ENCODE measurements at places on chromosomes 2 and 18.

DNA sequence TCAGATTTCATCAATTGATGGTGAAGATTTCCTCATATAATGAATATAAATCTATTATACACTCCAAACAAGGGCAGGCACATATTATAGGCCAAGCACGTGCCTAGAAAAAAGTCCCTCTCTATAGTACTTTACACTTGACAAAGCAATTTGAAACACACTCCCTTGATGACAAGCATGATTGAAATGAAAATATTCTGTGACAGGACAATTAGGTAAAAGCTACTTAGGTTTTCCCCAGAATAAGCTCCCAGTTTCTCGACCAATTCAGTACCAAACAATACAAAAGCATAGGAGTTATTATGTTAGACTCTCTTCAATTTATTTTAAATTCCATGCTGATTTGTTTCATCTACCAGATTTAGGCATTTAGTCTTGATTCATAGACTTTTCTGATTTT is 47.7 kb downstream of the CCDC68 start:
- no peak for DNase-seq

GRCh38 chr18:75363446-75364225 is 63.9 kb downstream of the SMIM21 start:
- no peak for DNase-seq

DNA sequence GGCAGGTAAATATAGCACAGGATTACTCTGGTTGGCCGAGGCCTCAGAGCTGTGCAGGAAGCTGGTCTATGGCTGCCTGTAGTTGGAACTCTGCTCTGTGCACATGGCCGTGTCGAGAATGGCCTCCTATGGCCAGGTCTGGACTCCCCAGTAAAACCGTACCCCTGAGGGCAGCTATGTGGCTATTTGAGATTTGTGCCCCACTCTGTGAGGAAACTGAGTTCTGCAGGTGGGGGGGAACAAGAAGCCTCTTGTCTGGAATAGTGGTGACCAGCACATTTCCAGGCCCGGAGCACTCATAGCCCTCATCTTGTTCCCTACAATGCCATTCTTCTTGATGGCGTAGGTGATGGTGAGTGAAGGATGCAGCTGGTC is 15.0 kb upstream of the TEX51 start:
- no peak for DNase-seq

GRCh38 chr2:103401621-103402020 is 639.8 kb downstream of the TMEM182 start:
- DNase-seq: no peak

DNA sequence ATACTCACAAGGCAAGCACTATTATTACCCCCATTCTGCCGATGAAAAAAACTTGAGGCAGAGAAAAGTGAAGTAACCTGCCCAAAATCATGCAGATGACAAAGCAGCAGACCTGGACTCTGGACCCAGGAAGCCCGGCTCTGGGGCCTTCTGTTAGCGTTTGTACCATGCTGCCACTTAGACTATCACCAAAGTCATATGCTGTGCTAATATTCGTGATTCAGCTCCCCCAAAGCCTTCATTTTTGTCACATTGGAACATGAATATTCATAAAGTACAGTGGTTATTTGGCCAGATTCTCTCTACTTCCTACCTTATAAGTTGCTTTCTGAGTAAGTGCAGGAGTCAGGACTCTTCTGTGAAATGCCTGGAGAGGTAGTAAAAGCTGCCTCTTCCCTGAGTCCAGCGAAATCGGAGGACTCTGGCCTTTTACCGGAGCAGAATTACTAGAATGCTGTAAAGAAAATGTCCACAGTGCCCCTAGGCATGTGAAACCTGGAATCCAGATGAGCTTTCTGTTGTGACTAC is 86.7 kb downstream of the FTCDNL1 start:
- no peak for DNase-seq

GRCh38 chr2:162092008-162092390 is 18.0 kb upstream of the DPP4 start:
- DNase-seq: no peak

- no peak for DNase-seq
Observed at GRCh38 chr2:158140201-158140600, 38.5 kb downstream of the UPP2 start.

DNA sequence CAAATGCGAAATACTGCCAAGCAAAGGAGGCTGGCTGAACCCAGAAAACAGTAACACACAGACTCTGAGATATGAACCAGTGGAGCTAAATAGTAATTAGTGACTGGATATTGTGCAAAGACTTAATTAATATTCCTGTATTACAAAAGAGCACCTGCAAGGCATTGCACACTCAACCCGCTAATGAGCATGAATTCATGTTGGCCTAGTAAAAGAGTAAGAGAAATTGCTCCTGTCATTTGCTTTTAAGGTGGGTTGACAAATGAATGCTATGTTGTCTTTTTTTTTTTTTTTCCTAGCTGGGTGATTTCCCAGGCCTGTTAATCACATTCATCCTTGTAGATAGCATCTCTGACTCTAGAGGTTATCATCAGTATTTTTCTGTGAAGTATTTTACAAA is 87.0 kb upstream of the CERS6 start:
- no peak for DNase-seq

DNA sequence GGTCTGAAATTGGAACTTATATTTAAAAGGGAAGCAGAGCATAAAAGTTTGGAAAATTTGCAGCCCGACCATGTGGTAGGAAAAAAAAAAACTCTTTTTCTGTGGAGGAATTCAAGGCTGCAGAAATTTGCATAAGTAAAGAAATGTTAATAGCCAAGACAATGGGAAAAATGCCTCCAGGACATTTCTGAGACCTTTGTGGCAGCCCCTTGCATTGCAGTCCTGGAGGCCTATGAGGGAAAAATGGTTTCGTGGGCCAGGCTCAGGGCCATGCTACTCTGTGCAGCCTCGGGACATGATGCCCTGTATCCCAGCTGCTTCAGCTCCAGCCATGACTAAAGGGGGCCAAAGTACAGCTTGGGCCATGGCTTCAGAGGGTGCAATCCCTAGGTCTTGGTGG is 71.9 kb upstream of the SLC16A14 start:
- no peak for DNase-seq

DNA sequence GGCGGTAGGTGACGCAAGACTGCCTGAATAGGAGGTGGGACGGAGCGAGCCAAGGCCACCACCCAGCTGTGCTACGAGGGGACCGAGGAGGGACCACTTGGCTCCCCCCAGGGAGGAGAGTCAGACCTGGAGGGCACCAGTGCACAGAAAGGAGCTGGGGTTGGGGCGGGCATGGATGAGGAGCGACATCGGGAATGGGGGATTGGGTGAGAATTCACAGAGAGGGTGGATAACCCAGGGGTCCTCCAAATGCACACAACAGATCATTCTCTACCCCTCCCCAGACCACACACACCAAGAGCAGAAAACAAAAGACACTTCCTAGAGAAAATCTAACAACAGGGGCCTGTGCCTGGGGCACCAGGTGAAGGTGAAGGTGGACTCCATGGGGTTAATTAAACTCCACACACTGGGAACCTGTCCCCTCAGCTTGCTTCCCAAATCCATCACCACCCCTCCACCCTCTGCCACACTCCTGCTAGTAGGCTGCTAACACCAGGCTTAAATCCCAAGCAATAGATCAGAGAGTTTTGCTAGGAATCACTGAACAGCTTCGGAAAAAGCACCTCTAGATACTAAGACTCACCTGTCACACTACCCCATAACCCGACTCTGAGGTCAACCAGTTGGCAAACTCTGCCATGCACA is 274.6 kb downstream of the EIPR1 start:
- no peak for DNase-seq

DNA sequence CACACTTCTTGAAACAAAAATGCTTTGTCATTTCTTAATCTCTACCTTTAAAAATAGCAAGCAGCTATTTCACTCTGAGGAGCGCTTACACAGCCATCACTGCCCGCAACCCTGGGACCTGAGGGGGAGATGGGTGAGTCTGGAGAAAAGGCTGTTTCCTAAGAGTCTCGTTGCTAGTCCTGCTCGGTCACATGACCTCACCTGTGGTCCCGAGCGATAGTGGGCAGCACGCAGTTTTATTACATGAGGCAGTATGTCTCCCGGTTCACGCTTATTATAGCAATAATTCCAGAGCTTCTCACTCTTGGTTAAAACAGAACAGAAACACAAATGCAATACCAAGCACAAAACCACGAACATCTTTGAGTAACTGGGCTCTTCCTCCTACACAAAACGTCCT is 105.3 kb downstream of the ZNF516 start:
- DNase-seq: no peak

DNA sequence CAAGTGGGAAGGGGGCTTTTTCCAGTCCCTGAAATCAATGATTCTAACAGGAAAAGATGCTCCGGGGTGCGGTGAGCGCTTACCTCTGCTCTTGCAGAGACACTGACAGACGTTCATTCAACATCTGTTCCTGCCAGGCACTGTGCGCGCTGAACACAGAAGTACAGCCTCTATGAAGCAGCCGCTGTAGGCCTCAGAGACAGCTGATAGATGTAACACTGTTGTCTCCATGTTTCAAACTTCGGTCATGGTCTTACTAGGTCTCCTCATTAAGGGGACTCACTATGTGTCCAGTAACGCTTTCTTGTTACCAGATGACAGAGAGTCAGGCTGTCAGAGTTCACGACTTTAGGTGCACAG is 649 bp upstream of the CLIP4 start:
- DNase-seq: no peak

GRCh38 chr18:36066001-36066400 is 1.4 kb downstream of the RPRD1A start:
- DNase-seq: no peak

- DNase-seq: no peak
Observed at GRCh38 chr2:71043531-71044407, 24.7 kb upstream of the NAGK start.

DNA sequence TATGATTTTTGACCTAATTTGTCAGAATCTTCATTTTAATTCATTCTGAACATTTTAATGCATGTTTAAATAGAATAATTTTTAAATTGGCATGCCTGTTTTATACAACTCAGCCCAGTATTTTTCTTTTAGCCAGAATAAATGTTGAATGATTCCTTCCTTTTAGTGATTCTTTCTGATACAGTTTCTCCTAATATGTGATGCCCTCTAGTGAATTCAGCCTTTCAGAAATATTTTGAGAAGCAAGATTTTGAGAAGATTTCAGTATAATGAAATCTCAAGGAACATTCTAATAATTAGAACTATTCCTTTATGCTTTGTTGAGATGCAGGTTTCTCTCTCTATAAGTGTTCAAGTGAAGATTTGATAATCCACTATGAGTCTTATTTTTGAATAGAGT is 28.5 kb downstream of the LCLAT1 start:
- no peak for DNase-seq

- no peak for DNase-seq
Observed at GRCh38 chr2:11821705-11822104, 75.3 kb downstream of the LPIN1 start.

DNA sequence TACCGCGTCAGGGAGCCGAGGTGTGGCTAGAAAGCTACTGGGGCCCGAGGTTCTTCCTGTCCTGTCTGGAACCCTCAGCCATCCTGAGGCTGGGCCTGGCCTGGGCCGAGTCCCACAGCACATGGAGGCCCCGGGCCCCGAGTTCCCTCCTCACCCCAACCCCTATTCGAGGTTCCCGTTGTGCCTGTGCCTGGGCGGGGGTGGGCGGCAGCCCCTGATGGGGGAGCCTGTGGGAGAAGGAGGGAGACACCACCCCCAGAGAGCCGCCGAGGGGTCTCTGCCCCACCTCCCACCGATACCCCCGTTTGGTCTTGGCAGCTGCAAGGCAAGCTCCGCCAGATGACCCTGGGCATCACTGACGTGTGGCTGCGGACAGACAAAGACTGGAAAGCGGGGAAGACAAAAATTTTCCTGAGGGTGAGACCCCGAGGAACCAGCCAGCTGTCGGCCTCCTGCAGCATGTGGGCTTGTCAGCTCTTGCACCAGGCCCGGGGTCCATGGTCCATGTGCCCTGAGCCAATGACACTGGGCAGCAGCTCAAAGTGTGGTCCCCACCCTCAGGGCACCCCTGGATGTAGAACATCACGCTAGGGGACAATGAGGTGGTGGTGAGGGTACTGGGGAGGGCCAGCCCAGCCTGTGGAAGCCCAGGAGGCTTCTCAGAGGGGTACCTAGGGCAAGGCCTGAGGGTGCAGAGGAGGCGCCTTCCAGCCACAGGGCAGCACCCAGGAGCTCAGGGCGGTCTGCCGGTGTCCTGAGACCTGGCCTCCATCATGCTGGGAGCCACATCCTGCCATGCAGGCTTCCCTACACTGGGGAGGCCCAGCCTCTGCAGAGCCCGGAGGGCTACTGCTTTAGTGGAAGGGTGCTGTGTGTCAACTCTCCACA is 52.5 kb upstream of the GPR17 start:
- DNase-seq: no peak

- DNase-seq: no peak
Observed at GRCh38 chr2:10338270-10339188, 35.8 kb downstream of the HPCAL1 start.

DNA sequence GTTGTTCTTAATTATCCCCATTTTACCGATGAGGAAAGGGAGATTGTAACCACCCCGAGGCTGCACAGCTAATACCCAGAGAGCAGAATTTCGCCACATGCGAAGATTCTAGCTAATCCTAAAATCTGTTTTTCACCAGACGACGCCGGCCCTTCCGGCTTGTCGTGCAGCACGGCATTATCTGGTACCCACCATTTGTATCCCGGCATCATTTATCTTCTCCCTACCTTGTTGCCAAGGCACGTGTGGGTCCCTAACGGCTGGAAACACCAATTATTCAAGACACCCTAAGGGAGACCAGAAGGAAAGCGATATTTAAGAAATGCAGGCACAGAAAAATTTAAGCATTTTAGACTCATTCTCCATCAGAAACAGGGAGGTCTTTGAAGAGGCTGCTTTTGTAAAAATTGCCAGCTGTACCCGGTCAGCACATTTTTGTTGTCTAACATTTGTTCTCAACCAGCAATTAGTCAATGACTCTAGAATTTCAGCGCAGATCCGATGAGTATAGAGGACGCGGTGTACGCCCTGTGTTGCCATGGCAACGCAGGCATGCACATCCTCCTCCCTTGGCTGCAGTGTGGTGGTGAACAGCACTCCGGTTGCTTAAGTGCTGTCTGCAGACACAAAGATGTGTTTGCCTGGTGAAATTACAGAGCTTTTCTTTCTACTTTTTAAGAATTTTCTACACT is 111.6 kb downstream of the AGAP1 start:
- peak; percentile 91 for DNase-seq

DNA sequence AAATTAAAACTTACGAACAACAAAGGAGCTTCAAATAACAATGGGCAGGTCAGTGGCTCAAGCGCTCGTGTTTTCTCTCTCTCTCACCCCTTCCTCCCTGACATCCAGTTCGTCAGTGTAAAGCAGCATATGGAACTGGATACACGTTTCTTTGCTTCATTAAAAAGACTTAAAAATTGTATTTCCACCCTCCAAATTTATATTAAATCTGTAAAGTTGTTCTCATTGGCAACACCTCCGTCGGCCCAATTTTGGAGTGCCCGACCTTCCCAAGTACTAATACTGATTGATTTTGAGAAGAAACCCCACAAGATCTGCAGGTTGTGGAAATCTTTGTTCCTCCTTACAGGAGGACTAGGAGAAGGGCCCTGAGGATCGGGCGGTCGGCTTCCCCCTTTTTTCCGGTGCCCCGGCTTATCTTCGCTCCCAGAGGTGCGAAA is 2.2 kb downstream of the TBR1 start:
- no peak for DNase-seq

Data from Right ventricle myocardium inferior (tissue), 1 donor.